Lower lobe of right lung (tissue), 2 donors: ENCODE measurements at places on chromosomes 1 and 21. TPM values are rescaled to one million over a fixed set of nuclear protein-coding genes. Genes with fewer than 3 reads are reported as not detected.

Gene GCSAML
- 2.2 TPM for total RNA-seq

Gene C1QA
- total RNA-seq: 935 TPM

Gene AQP10
- total RNA-seq: 0.47 TPM

Gene CELF3
- not detected for total RNA-seq

Gene A3GALT2
- total RNA-seq: not detected

Gene C1orf122
- 22.8 TPM for total RNA-seq

Gene CRP
- total RNA-seq: not detected

Gene RNU1-4
- 6,803 TPM for total RNA-seq

Gene LMX1A
- 0.21 TPM for total RNA-seq

Gene DCST1
- total RNA-seq: not detected

Gene OPRD1
- total RNA-seq: not detected

Gene CLEC20A
- total RNA-seq: not detected

Gene TMEM82
- not detected for total RNA-seq

Gene DNAI4
- total RNA-seq: 19.9 TPM

Gene F3
- 62.4 TPM for total RNA-seq

Gene KISS1
- total RNA-seq: not detected

Gene EIF2D
- 47.0 TPM for total RNA-seq

Gene AK5
- total RNA-seq: 1.0 TPM

Gene PTCH2
- total RNA-seq: 1.0 TPM

Gene SLC44A5
- total RNA-seq: 0.47 TPM

Gene KCNJ6
- total RNA-seq: 0.09 TPM

Gene EDN2
- total RNA-seq: 2.1 TPM

Gene AXDND1
- total RNA-seq: 0.59 TPM

Gene PBXIP1
- 68.1 TPM for total RNA-seq

Gene SPATA21
- total RNA-seq: not detected

Gene LAMB3
- 47.2 TPM for total RNA-seq

Gene SH2D1B
- total RNA-seq: 1.9 TPM

Gene ABCG1
- 74.9 TPM for total RNA-seq

Gene KAZN
- 21.2 TPM for total RNA-seq

Gene OR14K1
- not detected for total RNA-seq

Gene KIF26B
- 1.2 TPM for total RNA-seq

Gene RHD
- total RNA-seq: not detected

Gene RNF186
- not detected for total RNA-seq

Gene MAN1C1
- total RNA-seq: 20.4 TPM

Gene GJB3
- 0.80 TPM for total RNA-seq

Gene DAB1
- 1.9 TPM for total RNA-seq

Gene HSD3B2
- not detected for total RNA-seq

Gene NKAIN1
- total RNA-seq: not detected

Gene MSH4
- 0.65 TPM for total RNA-seq

Gene GIPC2
- total RNA-seq: 2.9 TPM

Gene C1orf226
- total RNA-seq: 6.3 TPM

Gene FCRL4
- not detected for total RNA-seq

Gene PLD5
- 0.21 TPM for total RNA-seq

Gene SELL
- 23.8 TPM for total RNA-seq

Gene UROD
- 60.4 TPM for total RNA-seq

Gene RGS13
- total RNA-seq: 5.0 TPM

Gene CELA2B
- not detected for total RNA-seq

Gene DDR2
- total RNA-seq: 47.0 TPM

Gene RGS16
- total RNA-seq: 14.6 TPM

Gene EDARADD
- total RNA-seq: 0.89 TPM

Gene YRDC
- total RNA-seq: 11.2 TPM

Gene PHGDH
- total RNA-seq: 60.8 TPM

Gene SWT1
- 7.4 TPM for total RNA-seq

Gene SLAMF9
- not detected for total RNA-seq

Gene ATP1B1
- total RNA-seq: 173 TPM
